Hippocampal formation (tissue), 2 donors: ENCODE measurements at places on chromosomes 12 and 14.

- DNase-seq, result no peak
Observed at GRCh38 chr14:98904677-98905076, 367.3 kb downstream of the BCL11B start.

- DNase-seq, result no peak
Observed at GRCh38 chr12:8628731-8629130, 16.1 kb upstream of the AICDA start.

DNA sequence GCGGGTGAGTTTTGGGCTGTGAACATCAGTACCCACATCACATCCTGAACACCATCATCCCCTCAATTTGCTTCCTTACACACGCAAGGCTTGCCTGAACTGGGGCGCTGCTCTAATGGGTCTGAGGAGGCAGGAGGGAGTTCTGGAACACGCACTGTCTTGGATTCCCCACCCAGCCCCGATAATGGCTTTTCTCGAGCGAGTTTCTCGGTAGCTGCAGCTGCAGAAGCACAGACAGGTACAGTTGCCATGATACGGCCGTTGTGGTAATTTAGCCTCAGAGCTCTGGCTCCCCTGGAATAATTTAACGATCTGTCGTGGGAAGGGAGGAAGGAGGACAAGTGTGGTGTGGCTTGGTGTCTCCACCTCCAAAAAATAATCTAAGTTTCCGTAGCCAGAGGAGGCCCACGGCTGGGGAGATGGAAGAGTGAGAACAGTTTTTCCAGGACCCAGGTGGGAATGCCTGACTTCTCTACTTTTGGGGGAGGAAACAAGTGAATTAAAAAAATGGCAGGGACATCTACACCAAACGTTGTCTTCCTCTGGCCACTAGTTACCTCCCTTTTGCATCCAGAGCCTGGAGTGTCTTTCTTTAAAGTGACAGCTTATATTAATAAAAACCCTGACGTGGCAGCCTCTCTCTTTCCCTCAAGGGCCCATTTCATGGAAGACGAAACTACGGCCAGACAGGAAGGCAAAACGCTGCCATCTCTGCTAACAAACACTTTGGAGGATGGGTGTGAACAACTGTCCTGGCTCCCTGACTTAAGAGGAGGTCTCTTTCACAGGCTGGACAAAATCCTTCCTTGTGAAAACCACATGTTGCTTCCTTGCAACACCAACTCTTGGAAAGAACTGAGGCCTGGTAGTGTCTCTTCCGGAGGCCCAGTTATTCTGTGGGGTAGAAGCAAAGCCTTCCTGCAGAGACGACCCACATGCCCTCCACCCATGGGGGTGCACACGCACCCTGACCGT is 84.8 kb downstream of the RBM19 start:
- DNase-seq, result no peak

- no peak for DNase-seq
Observed at GRCh38 chr12:109994401-109995175, 1.6 kb downstream of the GIT2 start.
